ENCODE measurements at places on chromosomes 6 and 20. TPM values are rescaled to one million over a fixed set of nuclear protein-coding genes. Genes with fewer than 3 reads are reported as not detected.

DNA sequence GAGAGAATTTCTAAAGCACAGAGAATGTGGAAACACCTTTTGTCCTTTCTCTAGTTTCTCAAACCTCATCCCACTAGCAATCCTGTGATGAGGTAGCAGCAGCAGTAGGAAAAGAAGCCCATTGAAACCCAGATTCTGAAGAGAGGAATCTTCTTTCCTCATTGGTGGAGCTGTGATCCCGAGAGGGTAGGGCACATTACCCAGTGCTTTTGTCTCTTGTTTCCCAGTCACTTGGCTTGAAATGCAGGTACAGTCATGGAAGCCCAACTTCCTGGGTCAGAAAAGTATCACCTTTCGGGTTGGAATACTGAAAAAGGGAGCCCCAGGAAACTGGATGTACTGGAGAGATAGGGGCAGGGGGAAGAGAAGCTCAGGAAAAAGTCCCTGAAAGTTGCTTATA lies 417.4 kb downstream of the TBC1D32 start:
- no peak for DNase-seq
- no peaks in the 10 kb centered on the region for H3K4me1 ChIP-seq
- H3K4me3 ChIP-seq, result no peak overlapping the region
- no peak overlapping the region for H3K27ac ChIP-seq
- H3K27me3 ChIP-seq, result no peaks in the 10 kb centered on the region

DNA sequence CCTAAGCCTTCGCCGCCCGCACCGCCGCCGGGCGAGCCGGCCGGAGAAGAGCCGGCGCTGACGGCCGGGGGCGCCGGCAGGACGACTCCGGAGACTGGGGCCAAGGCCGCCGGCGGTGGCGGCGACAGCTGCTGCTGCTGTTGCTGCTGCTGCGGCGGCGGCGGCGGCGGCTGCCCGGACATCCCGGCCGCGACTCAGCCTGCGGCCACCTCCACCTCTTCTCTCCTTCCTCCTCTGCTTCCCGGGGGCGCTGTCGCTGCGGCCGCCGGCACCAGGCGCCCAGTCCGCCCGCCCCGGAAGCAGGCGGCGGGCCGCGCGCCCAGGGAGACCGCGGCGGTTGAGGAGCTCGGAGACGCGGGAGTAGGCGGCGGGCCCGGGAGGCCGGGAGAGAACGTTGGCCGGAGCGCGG lies 307 bp downstream of the RANBP9 start:
- peak overlapping the region; percentile 20 for H3K27ac ChIP-seq
- H3K4me1 ChIP-seq, result peaks cover 52% of the 10 kb centered on the region
- peak overlapping the region; percentile 56 for H3K4me3 ChIP-seq
- no peaks in the 10 kb centered on the region for H3K36me3 ChIP-seq
- no peak for DNase-seq
- H3K27me3 ChIP-seq, result no peaks in the 10 kb centered on the region

- no peaks in the 10 kb centered on the region for H3K36me3 ChIP-seq
- no peaks in the 10 kb centered on the region for H3K4me1 ChIP-seq
- no peak for DNase-seq
- peaks cover 2% of the 10 kb centered on the region for H3K27me3 ChIP-seq
Measured at GRCh38 chr20:51886891-51887608, 84.7 kb upstream of the SALL4 start.

DNA sequence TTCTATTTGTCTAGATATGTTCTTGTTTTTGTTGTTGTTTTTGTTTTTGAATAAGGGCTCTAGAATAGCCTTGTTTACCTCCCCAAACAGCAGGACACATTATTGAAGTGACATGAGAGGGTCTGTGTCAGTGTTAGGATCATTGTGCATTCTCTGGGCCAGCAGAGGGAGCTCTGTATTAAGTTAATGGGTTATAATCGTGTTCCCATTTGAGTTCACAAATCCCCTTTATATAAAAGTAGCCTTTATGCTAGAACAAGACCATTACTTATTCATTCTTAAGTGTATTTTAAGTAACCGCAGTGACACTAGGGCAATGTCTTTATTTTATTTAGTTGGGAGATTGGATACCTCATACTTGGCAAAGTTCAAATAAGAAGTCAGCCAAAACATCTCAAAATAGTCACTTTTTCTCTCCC lies 44.8 kb downstream of the STK4 start:
- DNase-seq, result peak; percentile 31
- H3K4me3 ChIP-seq, result no peak overlapping the region
- H3K27me3 ChIP-seq, result no peaks in the 10 kb centered on the region
- peaks cover 66% of the 10 kb centered on the region for H3K4me1 ChIP-seq
- H3K27ac ChIP-seq, result peak overlapping the region; percentile 52

DNA sequence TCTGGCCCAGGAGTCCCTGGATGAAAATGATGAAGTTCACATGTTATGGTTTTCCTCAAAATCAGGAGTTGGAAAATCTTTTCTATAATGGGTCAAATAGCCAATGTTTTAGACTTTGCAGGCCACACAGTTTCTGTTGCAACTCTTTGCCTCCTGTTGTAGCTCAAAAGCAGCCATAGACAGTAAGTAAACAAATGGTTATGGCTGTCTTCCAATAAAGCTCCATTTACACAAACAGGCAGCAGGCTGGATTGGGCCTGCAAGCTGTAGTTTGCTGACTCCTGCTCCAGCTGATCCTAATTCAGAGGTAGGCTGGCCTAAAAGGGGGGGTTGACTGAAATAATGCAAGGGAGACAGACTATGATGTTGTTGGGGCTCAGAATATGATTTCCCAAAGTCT lies 33.0 kb downstream of the METTL24 start:
- no peaks in the 10 kb centered on the region for H3K36me3 ChIP-seq
- H3K4me1 ChIP-seq, result peaks cover 7% of the 10 kb centered on the region
- peaks cover 2% of the 10 kb centered on the region for H3K27me3 ChIP-seq
- H3K4me3 ChIP-seq, result no peak overlapping the region
- no peak for DNase-seq
- no peak overlapping the region for H3K27ac ChIP-seq

GRCh38 chr6:293193-294174 lies 1.2 kb downstream of the DUSP22 start:
- peak; percentile 32 for DNase-seq
- H3K4me1 ChIP-seq, result peaks cover 24% of the 10 kb centered on the region
- no peaks in the 10 kb centered on the region for H3K27me3 ChIP-seq
- no peaks in the 10 kb centered on the region for H3K36me3 ChIP-seq
- H3K4me3 ChIP-seq, result peak overlapping the region; percentile 97

DNA sequence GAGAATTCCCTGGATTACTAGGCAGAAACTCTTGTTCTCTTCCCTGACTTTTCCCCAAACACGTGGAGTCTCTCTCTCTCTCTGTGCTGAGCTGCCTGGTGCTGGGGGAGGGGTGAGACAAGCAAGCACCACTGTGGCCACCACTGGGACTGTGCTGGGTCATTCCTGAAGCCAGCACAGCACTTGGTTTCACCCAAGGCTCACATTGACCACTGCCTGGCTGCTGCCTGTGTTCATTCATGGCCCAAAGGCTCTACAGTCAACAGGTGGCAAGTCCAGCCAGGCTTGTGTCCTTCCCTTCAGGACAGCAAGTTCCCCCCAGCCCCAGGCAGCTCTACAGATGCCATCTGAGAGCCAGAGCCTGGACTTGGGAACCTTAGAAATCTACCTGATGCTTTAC lies 92.2 kb downstream of the CTNNBL1 start:
- H3K4me3 ChIP-seq, result no peak overlapping the region
- peaks cover 6% of the 10 kb centered on the region for H3K4me1 ChIP-seq
- H3K36me3 ChIP-seq, result peaks cover 71% of the 10 kb centered on the region
- DNase-seq, result no peak
- H3K27ac ChIP-seq, result no peak overlapping the region

Gene TBC1D32
- total RNA-seq, result 15.0 TPM

Gene SIGLEC1
- 0.22 TPM for total RNA-seq
